Naive B cell (primary cell): ENCODE measurements at places on chromosomes 12 and 14. TPM values are rescaled to one million over a fixed set of nuclear protein-coding genes. Genes with fewer than 3 reads are reported as not detected.
A peak's percentile ranks its signal among the peaks of the same experiment; 100 is the strongest.

- no peaks in the 10 kb centered on the region for H3K36me3 ChIP-seq
- no peak for DNase-seq
- peaks cover 16% of the 10 kb centered on the region for H3K27me3 ChIP-seq
- H3K4me1 ChIP-seq, result no peaks in the 10 kb centered on the region
These were observed 101.1 kb downstream of the DACT1 start for GRCh38 chr14:58738876-58739275.

IFI27L2 gene
- 81.2 TPM for polyA plus RNA-seq

GRCh38 chr12:64946132-64946829, 121.8 kb downstream of the TBC1D30 start:
- no peaks in the 10 kb centered on the region for H3K36me3 ChIP-seq
- no peak for DNase-seq
- no peak overlapping the region for H3K4me3 ChIP-seq
- peaks cover 45% of the 10 kb centered on the region for H3K27me3 ChIP-seq
- no peaks in the 10 kb centered on the region for H3K4me1 ChIP-seq

GRCh38 chr14:99656171-99656570, 11.2 kb downstream of the HHIPL1 start:
- no peak overlapping the region for H3K27ac ChIP-seq
- H3K4me1 ChIP-seq, result no peaks in the 10 kb centered on the region
- no peak overlapping the region for H3K4me3 ChIP-seq
- H3K27me3 ChIP-seq, result peaks cover 42% of the 10 kb centered on the region
- no peak for DNase-seq
- no peaks in the 10 kb centered on the region for H3K36me3 ChIP-seq

GRCh38 chr12:87136330-87136976, 880.3 kb upstream of the MGAT4C start:
- H3K27me3 ChIP-seq, result no peaks in the 10 kb centered on the region
- no peaks in the 10 kb centered on the region for H3K36me3 ChIP-seq
- H3K4me3 ChIP-seq, result no peak overlapping the region
- no peaks in the 10 kb centered on the region for H3K4me1 ChIP-seq

DNA sequence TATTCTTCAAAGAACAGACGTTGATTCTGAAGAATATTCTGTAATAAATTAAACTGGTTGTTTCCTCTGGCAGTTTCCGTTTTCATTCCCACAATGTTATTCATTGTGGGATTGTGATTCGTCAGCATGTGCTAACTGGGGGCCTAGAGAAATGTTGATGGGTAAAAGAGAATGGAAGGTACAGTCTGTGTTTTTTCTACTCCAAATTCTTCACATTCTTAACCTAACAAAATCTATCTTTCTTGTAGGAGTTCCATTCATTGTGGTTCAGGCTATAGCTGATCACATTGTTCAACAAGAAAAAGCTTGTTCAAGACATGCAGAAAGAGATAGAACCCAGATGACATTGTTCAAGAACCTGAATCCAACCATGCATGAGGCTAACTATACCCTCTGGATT, 5.9 kb downstream of the CD163 start:
- H3K27ac ChIP-seq, result no peak overlapping the region
- H3K27me3 ChIP-seq, result peaks cover 35% of the 10 kb centered on the region
- no peaks in the 10 kb centered on the region for H3K36me3 ChIP-seq
- H3K4me1 ChIP-seq, result no peaks in the 10 kb centered on the region
- no peak overlapping the region for H3K4me3 ChIP-seq
- no peak for DNase-seq

SOCS2 gene
- polyA plus RNA-seq, result not detected

INF2 gene
- polyA plus RNA-seq, result 2.8 TPM

- H3K27ac ChIP-seq, result no peak overlapping the region
- no peaks in the 10 kb centered on the region for H3K4me1 ChIP-seq
- DNase-seq, result no peak
- H3K27me3 ChIP-seq, result peaks cover 4% of the 10 kb centered on the region
These were observed 43.6 kb upstream of the NID2 start for GRCh38 chr14:52112336-52113018.

DNA sequence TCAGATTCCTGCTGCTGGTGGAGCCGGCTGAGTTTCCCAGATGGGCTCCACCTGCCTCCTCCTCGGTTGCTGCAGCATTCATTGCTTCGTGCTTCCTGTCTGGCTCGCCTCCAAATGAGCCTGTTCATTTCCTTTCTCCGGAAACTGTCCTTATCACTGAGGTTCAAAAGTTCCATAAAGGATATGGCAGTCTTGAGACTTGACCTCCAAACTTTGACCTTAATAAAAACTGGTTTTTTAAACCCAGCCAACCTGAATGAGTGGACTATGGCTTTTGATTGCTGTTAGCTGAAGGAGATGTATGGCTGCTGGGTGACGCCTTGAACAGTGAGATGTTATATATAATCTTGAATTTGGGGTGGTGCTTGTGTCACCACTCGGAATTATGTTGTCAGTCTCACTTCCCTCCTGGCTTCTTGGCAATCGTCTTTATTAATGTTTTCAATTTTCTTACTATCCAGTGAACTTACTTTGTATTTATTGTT, 62.7 kb downstream of the RASSF3 start:
- DNase-seq, result no peak
- H3K4me1 ChIP-seq, result peaks cover 91% of the 10 kb centered on the region
- H3K27me3 ChIP-seq, result no peaks in the 10 kb centered on the region
- H3K27ac ChIP-seq, result peak overlapping the region; percentile 77
- H3K4me3 ChIP-seq, result peak overlapping the region; percentile 71

GRCh38 chr12:131850856-131851559, 22.8 kb downstream of the MMP17 start:
- H3K27me3 ChIP-seq, result no peaks in the 10 kb centered on the region
- DNase-seq, result no peak
- H3K4me1 ChIP-seq, result peaks cover 14% of the 10 kb centered on the region
- no peak overlapping the region for H3K4me3 ChIP-seq
- no peaks in the 10 kb centered on the region for H3K36me3 ChIP-seq

DNA sequence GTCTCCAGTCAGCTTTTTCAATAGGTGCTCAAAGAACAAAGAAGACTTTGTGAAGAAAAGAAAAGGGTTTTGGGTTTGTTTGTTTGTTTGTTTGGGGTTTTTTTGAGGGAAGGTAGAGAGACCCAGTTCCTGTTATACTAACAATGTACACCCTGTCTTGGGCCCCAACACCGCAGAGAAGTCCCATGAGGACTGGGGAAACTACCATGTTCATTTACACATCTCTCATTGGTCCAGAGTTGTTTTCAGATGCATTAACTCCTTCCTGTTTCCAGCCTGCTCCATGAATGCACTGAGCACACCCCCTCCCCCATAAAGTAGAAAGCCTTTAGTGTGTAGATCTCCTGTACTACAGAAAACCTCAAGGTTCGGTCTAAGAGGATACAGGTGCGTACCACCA, 51.1 kb upstream of the SLC8A3 start:
- H3K27ac ChIP-seq, result no peak overlapping the region
- peaks cover 53% of the 10 kb centered on the region for H3K27me3 ChIP-seq
- H3K4me1 ChIP-seq, result no peaks in the 10 kb centered on the region
- no peak overlapping the region for H3K4me3 ChIP-seq
- H3K36me3 ChIP-seq, result no peaks in the 10 kb centered on the region

DNA sequence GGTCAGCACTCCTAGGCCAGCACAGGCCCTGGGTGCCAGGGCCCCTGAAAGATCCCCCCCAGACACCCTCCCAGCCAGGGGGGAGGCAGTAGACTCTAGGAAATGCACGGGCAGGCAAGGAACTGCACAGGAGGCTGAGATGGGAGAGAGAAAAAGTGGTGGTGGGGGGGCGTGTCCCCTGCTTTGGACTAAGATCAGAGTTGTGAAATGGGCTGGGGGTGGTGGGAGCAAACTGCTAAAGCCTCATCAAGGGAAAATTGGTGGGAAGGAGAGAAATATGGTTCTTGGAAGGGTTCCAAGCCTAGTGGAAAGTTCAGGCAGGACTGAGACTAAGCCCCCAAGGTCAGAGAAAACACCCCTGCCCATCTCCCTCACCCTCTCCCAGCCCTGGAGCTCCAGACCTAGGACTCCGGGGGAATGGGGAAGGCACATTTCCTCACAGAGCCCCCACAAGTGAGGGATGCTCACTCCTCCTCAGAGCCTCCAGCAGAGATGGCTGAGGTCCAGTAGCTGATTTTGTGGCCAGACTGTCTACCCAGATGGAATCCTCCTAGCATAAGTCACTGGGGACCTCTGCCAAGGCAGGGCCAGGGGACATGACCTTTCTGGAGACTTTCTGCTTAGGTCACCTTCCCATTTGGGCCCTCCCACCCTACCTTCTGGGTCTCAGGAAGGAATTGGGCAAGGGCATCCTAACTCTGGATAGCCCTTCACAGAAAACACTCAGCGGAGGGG, 29.8 kb downstream of the FIGNL2 start:
- no peak overlapping the region for H3K27ac ChIP-seq
- no peak for DNase-seq
- H3K36me3 ChIP-seq, result no peaks in the 10 kb centered on the region
- H3K4me1 ChIP-seq, result peaks cover 15% of the 10 kb centered on the region
- peaks cover 21% of the 10 kb centered on the region for H3K27me3 ChIP-seq

DHRS1 gene
- polyA plus RNA-seq, result 35.3 TPM

SPTB gene
- polyA plus RNA-seq, result not detected

DNA sequence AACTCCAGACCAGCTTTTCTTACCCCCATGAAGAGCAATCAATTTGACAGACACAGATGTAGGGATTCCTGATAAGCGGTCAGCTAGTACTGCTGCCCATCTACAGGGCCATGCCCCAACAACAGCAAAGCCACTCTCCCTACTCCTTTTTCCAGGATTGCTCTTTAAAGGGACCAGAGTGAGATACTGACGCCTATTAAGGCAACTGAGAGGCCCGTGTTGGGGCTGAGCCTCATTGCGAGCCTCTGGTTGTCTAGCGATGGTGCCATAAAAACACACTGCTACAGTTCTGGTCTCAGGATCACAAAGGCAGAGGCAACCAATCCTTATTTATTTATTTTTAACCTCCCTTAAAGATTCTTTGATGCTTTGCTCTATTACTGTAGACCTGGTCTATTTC, 31.1 kb downstream of the AK7 start:
- H3K27ac ChIP-seq, result no peak overlapping the region
- no peaks in the 10 kb centered on the region for H3K36me3 ChIP-seq
- peaks cover 21% of the 10 kb centered on the region for H3K4me1 ChIP-seq
- H3K4me3 ChIP-seq, result peak overlapping the region; percentile 79
- no peak for DNase-seq
- H3K27me3 ChIP-seq, result no peaks in the 10 kb centered on the region

GRCh38 chr14:88952901-88953300, 128.4 kb downstream of the TTC8 start:
- no peak for DNase-seq
- peaks cover 13% of the 10 kb centered on the region for H3K27me3 ChIP-seq
- peaks cover 11% of the 10 kb centered on the region for H3K36me3 ChIP-seq
- H3K4me1 ChIP-seq, result no peaks in the 10 kb centered on the region
- H3K27ac ChIP-seq, result no peak overlapping the region
- no peak overlapping the region for H3K4me3 ChIP-seq

DNA sequence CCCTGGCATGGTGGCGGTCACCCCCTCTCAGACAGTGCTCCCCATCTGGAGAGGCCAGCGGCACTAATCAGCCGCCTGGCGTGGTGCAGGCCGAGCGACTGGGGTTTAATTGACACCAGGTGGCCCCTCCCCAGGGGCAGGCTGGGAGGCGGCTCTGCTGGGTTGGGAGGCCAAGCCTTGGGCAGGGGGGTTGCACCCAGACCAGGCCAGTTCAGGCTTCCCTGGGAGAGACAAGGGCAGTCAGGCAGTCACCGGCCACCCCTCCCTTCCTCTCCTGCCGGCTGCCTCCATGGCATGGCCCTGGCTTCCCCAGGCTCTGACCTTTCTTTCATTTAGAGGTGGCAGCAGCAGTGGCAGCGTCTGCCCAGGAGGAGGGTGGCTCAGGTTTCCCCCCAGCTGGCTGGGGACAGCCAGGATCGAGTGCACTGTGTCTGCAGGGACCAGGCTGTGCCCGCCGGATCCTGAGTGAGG, 78.1 kb upstream of the NOS1 start:
- H3K27me3 ChIP-seq, result no peaks in the 10 kb centered on the region
- no peak overlapping the region for H3K27ac ChIP-seq
- no peaks in the 10 kb centered on the region for H3K36me3 ChIP-seq
- H3K4me3 ChIP-seq, result no peak overlapping the region

GRCh38 chr14:73460691-73461127, 2.4 kb upstream of the NUMB start:
- DNase-seq, result no peak
- H3K4me1 ChIP-seq, result peaks cover 54% of the 10 kb centered on the region
- peak overlapping the region; percentile 26 for H3K4me3 ChIP-seq
- no peak overlapping the region for H3K27ac ChIP-seq
- no peaks in the 10 kb centered on the region for H3K27me3 ChIP-seq
- H3K36me3 ChIP-seq, result peaks cover 8% of the 10 kb centered on the region

DNA sequence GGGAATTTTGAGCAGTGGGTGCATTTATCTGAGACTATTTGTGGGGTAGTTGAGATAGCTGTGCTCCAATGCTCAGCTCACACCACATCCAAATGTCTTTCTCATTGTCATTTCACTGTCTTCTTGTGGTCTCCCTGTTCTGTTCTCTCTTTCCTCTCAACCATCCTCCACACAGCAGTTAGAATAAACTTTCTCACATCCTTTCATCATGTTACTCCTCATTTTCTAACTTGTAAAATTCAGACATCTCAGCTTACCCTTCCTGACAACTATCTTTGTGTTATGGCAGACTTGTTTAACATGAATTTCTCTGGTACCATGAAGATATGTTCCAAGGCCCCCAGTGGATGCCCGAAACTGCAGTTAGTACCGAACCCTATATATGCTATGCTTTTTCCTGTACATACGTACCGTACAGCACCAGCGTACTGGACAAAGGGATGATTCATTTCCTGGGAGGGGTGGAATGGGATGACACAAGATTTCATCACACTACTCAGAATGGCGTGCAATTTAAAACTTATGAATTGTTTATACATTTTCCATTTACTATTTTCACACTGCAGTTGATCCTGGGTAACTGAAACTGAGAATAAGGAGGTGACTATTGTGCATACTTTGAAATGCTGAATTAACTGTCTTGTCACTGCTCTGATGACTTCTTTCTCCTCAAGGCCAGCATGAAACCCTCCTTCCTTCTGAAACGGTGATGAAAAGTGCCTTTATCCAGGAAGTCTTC, 177.1 kb upstream of the SLC38A2 start:
- no peaks in the 10 kb centered on the region for H3K36me3 ChIP-seq
- peaks cover 15% of the 10 kb centered on the region for H3K4me1 ChIP-seq
- DNase-seq, result no peak
- peak overlapping the region; percentile 71 for H3K27ac ChIP-seq
- H3K27me3 ChIP-seq, result no peaks in the 10 kb centered on the region
- H3K4me3 ChIP-seq, result no peak overlapping the region

DNA sequence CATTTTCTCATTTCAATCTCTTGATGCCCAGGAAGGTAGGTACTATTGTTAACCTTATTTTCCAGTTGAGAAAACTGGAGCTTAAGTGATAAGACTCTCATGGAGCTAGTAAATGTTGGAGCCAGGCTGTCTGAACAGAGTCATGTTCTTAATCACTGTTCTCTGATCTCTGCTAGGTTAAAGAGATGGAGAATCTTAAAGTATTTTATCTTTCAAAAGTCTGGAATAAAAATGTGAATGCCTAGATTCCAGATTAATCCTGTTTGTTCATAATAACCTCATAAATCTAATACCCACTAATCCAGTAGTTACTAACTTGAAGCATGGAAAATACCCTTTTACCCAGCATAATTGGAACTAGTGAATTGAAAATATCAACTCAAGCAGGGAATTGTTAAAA, 341.0 kb upstream of the RGS6 start:
- H3K27ac ChIP-seq, result no peak overlapping the region
- H3K4me1 ChIP-seq, result peaks cover 34% of the 10 kb centered on the region
- H3K4me3 ChIP-seq, result no peak overlapping the region
- H3K36me3 ChIP-seq, result peaks cover 31% of the 10 kb centered on the region
- no peak for DNase-seq
- no peaks in the 10 kb centered on the region for H3K27me3 ChIP-seq

RNASE7 gene
- polyA plus RNA-seq, result not detected

- H3K27ac ChIP-seq, result no peak overlapping the region
- peaks cover 6% of the 10 kb centered on the region for H3K4me1 ChIP-seq
- peak overlapping the region; percentile 75 for H3K4me3 ChIP-seq
These were observed 891 bp downstream of the RPS6KL1 start for GRCh38 chr14:74921987-74922751.

FGF23 gene
- not detected for polyA plus RNA-seq

GPRC5D gene
- polyA plus RNA-seq, result not detected
